ENCODE measurements at places on chromosomes 1 and 21. TPM values are rescaled to one million over a fixed set of nuclear protein-coding genes. Genes with fewer than 3 reads are reported as not detected.

The VANGL2 gene
- total RNA-seq: 11.0 TPM

The CYP4A22 gene
- total RNA-seq: not detected

The NPR1 gene
- 45.9 TPM for total RNA-seq

The HSF2BP gene
- 2.7 TPM for total RNA-seq

The GPATCH3 gene
- 5.2 TPM for total RNA-seq

DNA sequence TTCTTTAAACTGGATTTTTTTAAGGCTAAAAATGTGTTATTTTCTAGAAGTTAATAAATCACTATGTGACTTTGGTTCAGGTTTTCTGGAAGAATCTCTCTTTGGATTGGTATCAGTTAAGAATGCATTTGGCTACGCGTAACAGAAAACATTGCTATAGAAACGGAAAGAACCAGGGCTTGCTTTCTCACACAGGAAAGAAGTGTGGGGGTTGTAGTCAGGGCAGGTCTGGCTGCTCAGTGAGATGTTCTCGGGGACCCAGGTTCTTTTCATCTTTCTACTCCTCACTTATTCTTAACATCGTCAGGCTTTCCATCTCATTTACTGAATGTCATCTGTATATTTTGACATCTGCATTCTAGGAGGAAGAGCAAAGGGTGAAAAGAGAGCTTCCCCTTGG is 191.4 kb downstream of the ZBTB18 start:
- DNase-seq: no peak
- no peak overlapping the region for H3K27ac ChIP-seq
- no peak overlapping the region for H3K4me3 ChIP-seq
- no peaks in the 10 kb centered on the region for H3K4me1 ChIP-seq
- no peaks in the 10 kb centered on the region for H3K36me3 ChIP-seq

DNA sequence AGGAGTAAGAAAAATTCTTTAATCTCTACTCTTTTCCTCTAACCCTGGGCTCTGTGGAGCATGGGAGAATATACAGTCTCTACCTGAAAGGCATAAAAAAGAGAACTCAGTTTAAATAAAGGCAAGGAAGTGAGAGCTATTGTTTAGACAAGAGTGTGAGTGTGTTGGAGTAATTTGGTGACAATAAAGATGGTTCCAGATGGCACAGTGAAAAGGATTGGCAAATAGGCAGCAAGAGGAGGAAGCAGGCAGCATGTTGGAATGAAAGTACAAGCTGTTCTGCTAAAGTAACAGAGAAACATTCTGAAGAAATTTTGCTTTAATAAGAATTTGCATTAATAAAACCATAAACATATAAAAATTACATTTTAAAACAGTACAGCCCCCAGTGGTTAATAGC is 163.4 kb downstream of the DNM3 start:
- H3K27me3 ChIP-seq: no peaks in the 10 kb centered on the region
- no peak overlapping the region for H3K27ac ChIP-seq
- no peak for DNase-seq
- no peak overlapping the region for H3K4me3 ChIP-seq

DNA sequence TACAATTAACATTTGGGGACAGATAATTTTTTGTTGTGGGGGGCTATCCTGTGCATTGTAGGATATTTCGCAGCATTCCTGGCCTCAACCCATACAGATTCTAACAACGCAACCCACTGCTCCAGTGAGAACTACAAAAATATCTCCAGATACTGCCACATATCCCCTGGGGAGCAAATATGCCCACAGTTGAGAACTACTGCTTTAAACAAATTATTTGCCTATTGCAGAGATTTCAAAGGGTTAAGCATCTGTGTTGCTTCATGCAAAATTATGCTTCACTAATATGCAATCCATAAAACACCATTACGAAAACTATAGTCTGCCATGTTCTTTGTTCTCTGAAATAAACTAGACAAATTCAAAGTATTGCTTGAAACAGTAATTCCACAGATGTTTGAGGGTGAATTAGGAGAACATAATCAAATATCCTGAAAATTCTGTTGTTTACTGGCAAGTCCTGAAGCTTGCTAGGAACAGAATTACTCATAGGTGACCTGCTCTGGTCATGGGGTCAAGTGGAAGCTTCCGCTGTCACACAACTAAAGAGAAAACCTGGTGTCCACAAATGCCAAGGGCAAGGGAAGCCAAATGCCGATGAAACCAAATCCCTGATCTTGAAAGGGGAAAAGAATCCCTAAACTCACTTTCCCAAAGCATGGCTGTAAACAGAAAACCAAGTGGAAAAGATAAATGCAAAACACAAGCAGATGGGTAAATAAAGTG is 149.4 kb downstream of the RERE start:
- no peak overlapping the region for H3K4me3 ChIP-seq
- H3K27me3 ChIP-seq: no peaks in the 10 kb centered on the region
- DNase-seq: no peak
- no peaks in the 10 kb centered on the region for H3K36me3 ChIP-seq
- no peak overlapping the region for H3K27ac ChIP-seq

- peak overlapping the region; percentile 68 for H3K4me3 ChIP-seq
- no peaks in the 10 kb centered on the region for H3K27me3 ChIP-seq
- DNase-seq: no peak
- H3K27ac ChIP-seq: peak overlapping the region; percentile 63
- H3K36me3 ChIP-seq: no peaks in the 10 kb centered on the region
- H3K4me1 ChIP-seq: peaks cover 6% of the 10 kb centered on the region
Observed at GRCh38 chr1:197903196-197903514, 725 bp downstream of the C1orf53 start.

- no peak overlapping the region for H3K27ac ChIP-seq
- H3K4me3 ChIP-seq: no peak overlapping the region
- H3K36me3 ChIP-seq: no peaks in the 10 kb centered on the region
- no peaks in the 10 kb centered on the region for H3K27me3 ChIP-seq
Observed at GRCh38 chr1:34914958-34915357, 14.5 kb downstream of the DLGAP3 start.

GRCh38 chr1:101043776-101044175 is 18.2 kb upstream of the DPH5 start:
- H3K27me3 ChIP-seq: no peaks in the 10 kb centered on the region
- DNase-seq: no peak
- H3K36me3 ChIP-seq: no peaks in the 10 kb centered on the region
- no peak overlapping the region for H3K27ac ChIP-seq
- no peak overlapping the region for H3K4me3 ChIP-seq

GRCh38 chr1:226545836-226546596 is 2.5 kb upstream of the STUM start:
- H3K27me3 ChIP-seq: no peaks in the 10 kb centered on the region
- peak overlapping the region; percentile 31 for H3K27ac ChIP-seq
- H3K4me3 ChIP-seq: no peak overlapping the region
- H3K4me1 ChIP-seq: peaks cover 32% of the 10 kb centered on the region

- no peak overlapping the region for H3K27ac ChIP-seq
- H3K27me3 ChIP-seq: no peaks in the 10 kb centered on the region
- H3K36me3 ChIP-seq: no peaks in the 10 kb centered on the region
- no peak for DNase-seq
- no peak overlapping the region for H3K4me3 ChIP-seq
Observed at GRCh38 chr1:65209005-65209885, 61.2 kb downstream of the AK4 start.

DNA sequence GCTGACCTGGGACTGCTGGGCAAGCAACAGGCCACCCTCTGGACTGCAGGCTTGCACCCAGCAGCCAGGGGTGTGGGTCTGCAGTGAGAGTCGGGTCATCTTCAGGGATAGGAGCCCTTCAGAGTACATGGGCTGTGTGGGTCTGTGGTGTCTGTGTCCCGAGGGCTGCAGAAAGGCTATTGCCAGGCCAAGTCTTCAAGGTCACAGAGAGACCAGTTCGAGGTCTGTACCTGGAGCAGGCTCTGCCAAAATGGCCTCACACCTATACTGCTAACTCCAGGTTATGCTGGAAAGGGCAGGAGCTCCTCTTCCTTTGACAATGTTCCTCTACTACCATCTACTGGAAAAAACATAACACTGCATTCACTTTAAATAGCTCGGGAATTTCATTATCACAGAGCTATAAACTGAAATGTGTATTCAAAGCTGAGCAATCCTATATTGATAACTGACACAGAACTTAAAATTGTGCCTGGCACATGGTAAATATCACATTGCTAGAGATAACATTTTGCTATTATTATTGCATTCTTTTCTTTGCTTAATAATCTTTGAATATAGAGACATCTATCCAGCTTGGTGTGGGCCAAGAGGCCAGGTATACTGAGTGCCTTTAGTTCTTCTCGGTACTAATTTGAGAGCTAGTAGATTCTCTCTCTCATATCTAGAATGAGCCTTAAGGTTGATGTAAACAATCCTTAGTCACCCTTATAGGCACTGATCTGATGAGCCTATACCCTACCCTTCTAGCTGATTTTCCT is 6.9 kb upstream of the DNAH14 start:
- H3K4me1 ChIP-seq: no peaks in the 10 kb centered on the region
- H3K27me3 ChIP-seq: no peaks in the 10 kb centered on the region
- H3K36me3 ChIP-seq: no peaks in the 10 kb centered on the region
- H3K27ac ChIP-seq: no peak overlapping the region
- no peak overlapping the region for H3K4me3 ChIP-seq

DNA sequence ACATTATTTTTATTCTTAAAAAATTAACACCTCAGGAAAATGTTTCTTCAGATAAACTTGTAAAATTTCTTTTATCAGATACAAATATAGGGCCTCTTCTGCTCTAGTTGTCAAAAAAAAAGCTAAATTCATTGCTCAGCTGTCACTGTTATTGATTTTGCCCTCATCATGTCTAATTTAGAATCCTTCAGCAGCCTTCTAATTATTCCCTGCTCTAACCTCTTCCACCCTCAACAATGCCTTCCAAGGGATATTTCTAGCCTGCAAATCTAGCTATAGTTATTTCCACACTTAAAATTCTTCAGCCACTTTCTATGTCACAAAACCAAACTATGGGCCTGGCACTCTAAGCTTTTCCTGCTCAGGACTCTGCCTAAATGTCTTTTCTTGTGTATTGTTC is 25.2 kb downstream of the PDE4B start:
- DNase-seq: no peak
- H3K36me3 ChIP-seq: no peaks in the 10 kb centered on the region
- H3K4me3 ChIP-seq: no peak overlapping the region
- H3K4me1 ChIP-seq: no peaks in the 10 kb centered on the region
- H3K27me3 ChIP-seq: no peaks in the 10 kb centered on the region

GRCh38 chr21:27269644-27270043 is 302.8 kb upstream of the ADAMTS5 start:
- no peaks in the 10 kb centered on the region for H3K36me3 ChIP-seq
- no peak for DNase-seq
- no peak overlapping the region for H3K4me3 ChIP-seq
- peak overlapping the region; percentile 53 for H3K27ac ChIP-seq

DNA sequence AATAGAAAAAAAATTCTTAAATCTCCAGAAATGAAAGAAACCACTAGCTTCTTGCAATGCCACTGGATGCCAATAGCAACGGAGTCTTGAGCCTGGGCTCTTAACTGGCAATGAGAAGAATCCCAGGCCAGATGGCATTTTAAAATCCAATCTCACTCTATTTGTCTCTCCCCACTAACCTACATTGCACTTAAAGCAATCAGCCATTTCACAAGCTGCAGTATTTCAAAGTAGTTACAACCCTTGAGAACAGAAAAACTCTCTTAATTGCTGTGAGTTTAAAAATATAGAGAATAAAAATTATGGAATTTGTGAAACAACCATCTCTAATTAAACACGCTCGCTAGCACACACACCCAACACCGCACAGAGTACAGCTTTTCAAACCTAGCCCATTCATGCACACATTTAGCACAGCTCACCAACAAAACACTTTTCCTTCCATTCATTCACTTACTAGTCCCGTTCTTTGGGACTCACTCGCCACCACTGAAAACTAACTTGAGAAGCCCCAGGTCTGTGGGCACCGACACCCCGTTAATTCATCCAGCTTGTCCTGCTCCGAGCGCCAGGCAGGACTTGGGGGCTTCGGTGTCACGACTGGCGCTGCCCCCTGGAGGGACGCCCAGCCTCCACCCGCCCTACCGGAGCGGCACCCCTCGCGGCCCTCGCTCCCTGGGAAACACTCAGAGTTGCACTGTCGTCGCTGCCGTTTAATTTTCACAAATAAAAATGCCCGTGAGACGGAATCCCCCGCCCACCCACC is 1.0 kb downstream of the DDAH1 start:
- no peaks in the 10 kb centered on the region for H3K36me3 ChIP-seq
- H3K4me3 ChIP-seq: peak overlapping the region; percentile 61
- H3K27ac ChIP-seq: peak overlapping the region; percentile 63
- DNase-seq: no peak
- no peaks in the 10 kb centered on the region for H3K27me3 ChIP-seq

- no peak overlapping the region for H3K27ac ChIP-seq
- no peaks in the 10 kb centered on the region for H3K27me3 ChIP-seq
- no peaks in the 10 kb centered on the region for H3K4me1 ChIP-seq
- DNase-seq: no peak
- no peaks in the 10 kb centered on the region for H3K36me3 ChIP-seq
Observed at GRCh38 chr1:37410105-37410504, 64.3 kb upstream of the ZC3H12A start.

GRCh38 chr1:203456577-203456976 is 19.0 kb upstream of the PRELP start:
- no peak overlapping the region for H3K4me3 ChIP-seq
- H3K36me3 ChIP-seq: no peaks in the 10 kb centered on the region
- H3K4me1 ChIP-seq: peaks cover 19% of the 10 kb centered on the region
- DNase-seq: no peak
- no peak overlapping the region for H3K27ac ChIP-seq

DNA sequence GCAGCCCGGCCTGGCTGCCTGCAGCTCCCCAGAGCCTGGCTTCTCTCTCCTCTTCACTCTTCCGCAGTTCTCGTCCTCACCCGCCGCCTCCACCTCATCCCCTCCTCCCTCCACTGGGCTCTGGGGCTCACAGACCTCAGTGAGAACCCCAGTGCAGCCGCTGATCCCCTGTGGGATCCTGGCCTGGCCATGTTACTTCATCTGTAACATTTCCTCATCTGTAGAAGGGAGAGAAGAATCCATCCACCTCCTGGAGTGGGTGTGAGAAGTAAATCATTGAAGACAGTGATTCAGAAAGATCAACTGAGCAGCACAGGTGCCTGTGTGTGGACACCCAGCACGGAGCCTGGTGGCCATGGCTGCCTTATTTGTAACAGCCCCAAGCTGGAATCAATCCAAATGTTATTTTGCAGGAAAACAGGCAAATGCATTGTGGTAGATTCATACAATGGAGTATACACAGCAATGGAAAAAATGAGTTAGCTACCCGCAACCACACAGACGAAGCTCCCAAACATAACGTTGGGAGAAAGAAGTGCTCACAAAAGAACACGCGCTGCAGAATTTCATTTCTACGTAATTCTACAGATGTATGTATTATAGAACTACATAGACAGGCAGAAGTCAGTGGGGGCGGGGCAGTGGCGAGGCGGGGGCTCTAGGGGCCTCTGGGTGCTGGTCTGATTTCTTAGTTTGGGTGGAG is 8.7 kb downstream of the LAPTM5 start:
- no peaks in the 10 kb centered on the region for H3K36me3 ChIP-seq
- H3K27ac ChIP-seq: peak overlapping the region; percentile 9
- DNase-seq: no peak
- no peak overlapping the region for H3K4me3 ChIP-seq

DNA sequence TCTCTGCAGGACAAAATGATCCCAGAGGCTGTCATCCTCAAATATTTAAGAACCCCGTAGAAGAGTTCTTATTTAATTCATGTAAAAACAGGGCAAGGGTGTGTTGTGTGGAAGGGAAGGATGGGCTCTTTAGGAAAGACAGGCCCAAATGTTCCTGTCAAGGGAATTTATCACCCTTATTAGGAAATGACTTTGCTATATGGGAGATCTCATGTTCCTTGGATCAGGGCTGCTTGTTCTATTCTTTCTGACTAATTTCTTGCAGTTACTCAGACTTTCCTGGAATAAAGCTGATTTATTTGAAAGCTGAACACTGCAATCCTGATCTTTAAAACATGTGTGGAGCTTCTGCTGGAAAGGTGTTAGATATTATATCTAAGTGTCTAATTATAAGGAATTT is 72.8 kb downstream of the SELENOF start:
- no peaks in the 10 kb centered on the region for H3K27me3 ChIP-seq
- H3K4me3 ChIP-seq: no peak overlapping the region
- H3K27ac ChIP-seq: no peak overlapping the region
- peaks cover 15% of the 10 kb centered on the region for H3K4me1 ChIP-seq
- no peak for DNase-seq
